ENCODE measurements at places on chromosomes 12 and 14. TPM values are rescaled to one million over a fixed set of nuclear protein-coding genes. Genes with fewer than 3 reads are reported as not detected.

The MGP gene
- polyA plus RNA-seq, result 179 TPM

The PLCZ1 gene
- not detected for polyA plus RNA-seq

The TULP3 gene
- polyA plus RNA-seq, result 7.8 TPM

The SLC38A6 gene
- 4.2 TPM for polyA plus RNA-seq

The KRT72 gene
- polyA plus RNA-seq, result 0.79 TPM

The NKX2-1 gene
- not detected for polyA plus RNA-seq

The LRP1 gene
- 14.1 TPM for polyA plus RNA-seq

The NUDT14 gene
- polyA plus RNA-seq, result 47.4 TPM

The NFYB gene
- 15.3 TPM for polyA plus RNA-seq

The GDF3 gene
- polyA plus RNA-seq, result not detected

The SLC5A8 gene
- polyA plus RNA-seq, result not detected

The ANO4 gene
- not detected for polyA plus RNA-seq

The FOXN4 gene
- polyA plus RNA-seq, result 0.06 TPM

The CPNE6 gene
- polyA plus RNA-seq, result not detected

The EFS gene
- polyA plus RNA-seq, result 2.9 TPM

The LBHD2 gene
- not detected for polyA plus RNA-seq

The RD3L gene
- polyA plus RNA-seq, result not detected

The UBR7 gene
- polyA plus RNA-seq, result 19.8 TPM

The GPRC5A gene
- polyA plus RNA-seq, result 13.8 TPM

The SERPINA12 gene
- polyA plus RNA-seq, result not detected

The PRH2 gene
- not detected for polyA plus RNA-seq

The CLEC9A gene
- polyA plus RNA-seq, result 1.5 TPM

The PIP4K2C gene
- 28.6 TPM for polyA plus RNA-seq

The C12orf42 gene
- polyA plus RNA-seq, result 0.93 TPM

The ACOT4 gene
- 3.7 TPM for polyA plus RNA-seq

The PDE3A gene
- 9.2 TPM for polyA plus RNA-seq

The HOXC13 gene
- not detected for polyA plus RNA-seq

The KLRB1 gene
- polyA plus RNA-seq, result 3.4 TPM

The DCN gene
- polyA plus RNA-seq, result 180 TPM

The TAS2R19 gene
- 0.41 TPM for polyA plus RNA-seq

The TSPAN19 gene
- polyA plus RNA-seq, result not detected

The KLRC2 gene
- polyA plus RNA-seq, result not detected

The CLEC6A gene
- polyA plus RNA-seq, result 0.29 TPM

The A2M gene
- 34.2 TPM for polyA plus RNA-seq

The FZD10 gene
- polyA plus RNA-seq, result not detected

The ACOT6 gene
- not detected for polyA plus RNA-seq

The OR6C75 gene
- polyA plus RNA-seq, result not detected

The RASSF8 gene
- 6.0 TPM for polyA plus RNA-seq

The SERPINA3 gene
- polyA plus RNA-seq, result 2.3 TPM

The AKAP3 gene
- 1.4 TPM for polyA plus RNA-seq

The OVCH1 gene
- polyA plus RNA-seq, result 0.03 TPM

The YAF2 gene
- 8.6 TPM for polyA plus RNA-seq

The IPO8 gene
- polyA plus RNA-seq, result 25.8 TPM

The NABP2 gene
- polyA plus RNA-seq, result 32.6 TPM

The PARPBP gene
- polyA plus RNA-seq, result 7.9 TPM

The RIN3 gene
- 7.4 TPM for polyA plus RNA-seq
